ENCODE measurements at places on chromosomes 12 and 14.
A peak's percentile ranks its signal among the peaks of the same experiment; 100 is the strongest.

DNA sequence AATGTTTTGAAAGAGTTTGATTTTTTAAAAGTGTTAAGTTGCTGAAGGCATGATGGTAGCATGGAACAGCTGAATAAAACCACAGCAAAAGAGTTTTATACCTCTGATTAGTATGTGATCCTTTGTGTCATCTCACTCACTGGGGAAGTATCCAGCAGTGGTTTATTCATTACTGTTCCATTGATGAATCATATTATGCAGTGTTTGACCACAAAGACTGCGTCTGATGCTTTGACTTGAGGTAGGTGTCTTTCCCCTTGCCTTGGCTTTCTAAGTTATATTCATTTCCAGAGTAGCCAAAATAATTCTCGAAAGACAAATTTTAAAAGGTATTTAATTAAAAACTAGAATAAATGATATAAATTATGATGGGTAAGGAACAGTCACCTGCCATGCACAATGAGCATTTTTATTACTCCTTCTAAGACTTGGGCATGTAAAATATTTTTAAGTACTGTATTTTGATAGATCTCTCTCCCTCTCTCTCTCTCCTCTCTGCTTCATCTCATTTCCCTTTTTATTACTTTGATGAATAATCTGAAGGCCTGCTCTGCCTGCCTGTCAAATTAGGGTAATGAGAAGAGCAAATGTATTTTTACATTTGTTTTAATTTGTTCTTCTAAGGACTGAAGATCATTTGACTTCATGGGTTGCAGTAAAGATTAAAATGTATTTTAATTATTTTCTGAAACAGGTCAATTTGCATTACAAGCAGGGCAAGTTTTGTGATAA, 164.9 kb downstream of the NAV3 start:
- peak; percentile 15 for DNase-seq

GRCh38 chr12:58364389-58365086, 423.2 kb downstream of the ATP23 start:
- DNase-seq = no peak

DNA sequence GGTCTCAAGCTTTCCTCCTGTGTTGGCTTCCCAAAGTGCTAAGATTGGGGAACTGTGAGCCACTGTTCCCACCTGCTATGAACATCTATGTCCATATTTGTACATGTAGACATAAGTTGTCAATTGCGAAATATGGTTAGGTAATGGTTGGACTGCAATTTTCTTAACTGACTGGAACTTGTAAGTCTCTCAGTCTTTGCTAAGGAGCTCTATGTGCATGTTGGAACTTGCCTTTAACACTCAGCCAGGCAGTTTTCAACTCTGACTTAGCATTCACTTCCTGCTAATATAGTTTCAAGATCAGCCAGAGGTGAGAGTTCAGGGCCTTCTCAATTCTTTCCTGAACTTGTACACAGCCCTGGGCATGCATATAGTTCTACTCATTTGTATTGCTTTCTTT, 44.5 kb upstream of the EEA1 start:
- no peak for DNase-seq

GRCh38 chr14:65949711-65950516, 536.3 kb upstream of the CCDC196 start:
- peak; percentile 73 for DNase-seq

GRCh38 chr12:6461401-6462233, 8.9 kb downstream of the VAMP1 start:
- peak; percentile 75 for DNase-seq

DNA sequence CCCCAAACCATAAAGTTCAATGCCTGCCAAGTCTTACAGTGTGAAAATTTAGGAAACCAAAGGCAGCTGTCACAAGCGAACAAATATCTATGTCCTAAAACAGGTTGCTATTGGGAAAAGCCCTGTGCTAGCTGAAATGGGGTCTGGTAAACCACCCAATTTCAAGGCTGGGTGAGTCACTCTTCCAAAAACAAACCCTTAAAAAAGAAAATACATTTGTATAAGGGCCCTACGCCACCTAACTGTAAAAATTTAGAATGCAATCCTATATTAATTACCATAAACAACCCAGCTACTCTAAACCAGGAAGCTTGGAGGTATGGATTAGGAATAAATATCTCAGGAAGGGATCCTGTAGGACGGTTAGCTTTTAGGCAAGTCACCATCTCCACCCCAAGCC, 32.1 kb downstream of the PRMT8 start:
- no peak for DNase-seq

GRCh38 chr12:49030119-49030518, 11.5 kb upstream of the PRKAG1 start:
- no peak for DNase-seq

- no peak for DNase-seq
These were observed 66.0 kb upstream of the C12orf71 start for GRCh38 chr12:27148373-27148772.

GRCh38 chr12:66163289-66163688, 6.5 kb downstream of the TMBIM4 start:
- DNase-seq = no peak

DNA sequence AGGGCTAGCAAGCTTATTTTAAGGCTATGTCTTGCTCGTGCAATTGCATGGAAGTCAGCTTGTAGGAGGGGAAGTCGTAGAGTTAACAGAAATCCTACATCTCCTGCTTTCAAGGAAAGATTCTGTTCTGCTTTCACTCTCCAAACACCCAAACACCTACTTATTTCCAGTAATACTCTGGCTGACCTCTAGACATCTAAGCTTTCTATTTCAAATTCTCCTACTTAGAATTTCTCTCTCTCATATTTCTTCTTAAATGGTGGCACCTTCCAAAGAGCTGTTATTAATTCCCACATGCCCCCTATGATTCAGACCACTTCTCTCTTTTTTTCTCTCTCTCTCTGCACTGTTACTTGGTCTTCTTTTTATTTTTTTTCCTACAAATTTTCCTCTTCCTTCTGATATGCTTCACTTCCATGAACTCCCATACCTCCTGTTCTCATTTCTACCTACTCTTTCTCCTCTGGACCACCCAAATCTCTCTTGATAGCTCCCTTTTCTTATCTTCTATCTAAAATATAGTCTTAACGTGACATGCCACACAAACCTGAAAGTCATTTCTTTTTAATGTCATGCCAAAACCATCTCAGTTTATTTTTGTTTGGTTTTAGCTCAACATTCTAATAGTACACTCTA, 90.8 kb downstream of the RPS6KA5 start:
- DNase-seq = no peak

DNA sequence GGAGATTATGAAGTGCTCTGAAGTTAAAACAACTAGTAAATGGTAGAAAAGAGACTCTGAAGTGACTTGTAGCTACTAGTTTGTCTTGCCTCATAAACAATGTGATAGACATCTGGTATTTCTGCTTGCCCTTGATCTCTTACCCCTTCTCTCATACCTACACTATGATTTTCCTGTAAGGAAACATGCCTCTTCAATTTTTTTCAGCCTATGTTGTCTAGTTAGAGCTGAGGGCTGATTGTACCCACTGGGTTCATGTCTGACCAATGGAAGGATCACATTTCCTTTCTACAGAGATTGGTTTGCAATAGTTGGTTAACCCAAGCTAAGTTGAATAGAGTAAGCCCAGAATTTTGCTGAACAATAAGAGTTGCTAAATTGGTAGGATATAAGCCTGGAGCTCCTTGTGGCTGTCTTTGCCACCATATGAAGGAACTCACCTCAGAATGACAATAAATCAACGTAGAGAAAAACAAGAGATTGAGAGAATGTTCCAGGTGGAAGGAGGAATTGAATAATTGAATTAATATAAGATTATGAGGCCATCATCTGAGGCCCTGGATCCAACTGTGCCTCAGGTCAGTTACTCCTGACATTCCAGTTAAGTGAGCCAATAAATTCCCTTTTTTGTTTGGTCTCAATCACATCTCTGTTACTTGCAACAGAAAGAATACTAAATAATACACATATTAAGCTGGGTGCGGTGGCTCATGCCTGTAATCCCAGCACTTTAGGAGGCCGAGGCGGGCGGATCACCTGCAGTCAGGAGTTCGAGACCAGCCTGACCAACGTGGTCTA, 346.4 kb downstream of the ZFP36L1 start:
- DNase-seq = no peak

DNA sequence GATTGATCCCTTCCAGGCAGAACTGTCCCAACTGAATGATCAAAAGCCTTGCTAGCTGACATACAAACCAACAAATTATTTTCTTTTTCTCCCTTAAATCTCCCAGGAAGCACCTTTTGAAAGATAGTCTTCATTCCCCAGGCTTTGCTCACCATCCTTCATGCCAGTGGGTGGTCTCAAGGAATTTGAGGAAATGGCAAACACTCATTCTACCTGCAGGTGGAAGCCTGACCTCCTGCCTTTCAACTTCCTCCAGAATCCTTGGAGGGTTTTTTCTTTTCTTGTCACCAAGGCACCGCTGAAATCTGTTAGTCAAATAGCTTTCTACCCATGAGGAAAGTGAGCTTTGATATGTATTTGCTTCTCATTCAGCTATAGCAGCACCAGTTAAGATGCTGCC, 128.5 kb downstream of the WIF1 start:
- DNase-seq = no peak

DNA sequence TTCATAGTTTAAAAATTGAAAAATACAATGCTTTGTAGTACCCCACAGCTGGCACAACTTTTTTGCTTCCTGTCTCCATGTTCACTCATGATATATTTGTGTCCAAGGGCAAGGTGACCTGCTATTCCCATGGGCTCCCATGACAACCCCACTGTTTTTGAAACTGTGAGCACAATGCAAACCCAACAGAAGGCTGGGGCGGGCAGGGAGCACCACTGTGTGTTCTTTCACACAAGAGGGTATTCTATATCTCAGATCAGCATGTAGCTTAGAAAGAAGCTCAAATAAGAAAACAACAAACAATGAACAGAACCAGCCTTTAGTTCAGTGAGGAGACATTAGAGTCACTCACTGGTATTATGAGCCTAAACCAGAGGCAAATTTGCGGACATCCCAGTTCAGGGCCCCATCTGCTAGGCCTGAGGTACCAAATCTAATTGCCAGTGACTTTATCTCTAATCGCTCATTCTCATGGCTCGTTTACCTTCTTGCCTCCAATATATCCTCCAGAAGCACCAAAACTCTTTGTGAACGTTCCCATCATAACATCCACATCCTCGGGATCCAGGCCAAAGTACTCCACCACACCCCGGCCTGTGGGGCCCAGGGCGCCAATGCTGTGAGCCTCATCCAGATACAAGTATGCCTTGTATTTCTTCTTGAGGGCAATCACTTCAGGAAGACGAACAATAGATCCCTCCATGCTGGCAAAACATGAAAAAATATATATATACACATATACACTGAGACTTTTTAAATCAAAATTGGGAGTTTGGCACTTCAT, 56.4 kb upstream of the ISM2 start:
- no peak for DNase-seq

DNA sequence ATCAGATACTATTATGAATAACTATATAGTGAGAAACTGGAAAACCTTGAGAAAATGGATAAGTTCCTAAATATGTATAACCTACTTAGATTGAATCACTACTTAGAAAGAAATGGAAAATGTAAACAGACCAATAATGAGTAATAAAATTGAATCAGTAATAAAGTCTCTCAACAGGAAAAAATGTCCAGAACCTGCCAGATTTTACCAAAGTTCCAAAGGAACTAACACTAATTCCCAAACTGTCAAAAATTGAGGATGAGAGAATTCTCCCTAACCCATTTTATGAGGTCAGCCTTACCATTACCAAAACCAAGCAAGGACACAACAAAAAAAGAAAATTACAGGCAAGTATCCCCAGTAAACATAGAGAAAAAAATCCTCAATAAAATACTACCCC, 272.0 kb downstream of the RPAP3 start:
- no peak for DNase-seq

GRCh38 chr12:8014836-8015235, 17.7 kb upstream of the FOXJ2 start:
- no peak for DNase-seq

GRCh38 chr14:68322940-68323620, 469.8 kb downstream of the ZFP36L1 start:
- DNase-seq = no peak

DNA sequence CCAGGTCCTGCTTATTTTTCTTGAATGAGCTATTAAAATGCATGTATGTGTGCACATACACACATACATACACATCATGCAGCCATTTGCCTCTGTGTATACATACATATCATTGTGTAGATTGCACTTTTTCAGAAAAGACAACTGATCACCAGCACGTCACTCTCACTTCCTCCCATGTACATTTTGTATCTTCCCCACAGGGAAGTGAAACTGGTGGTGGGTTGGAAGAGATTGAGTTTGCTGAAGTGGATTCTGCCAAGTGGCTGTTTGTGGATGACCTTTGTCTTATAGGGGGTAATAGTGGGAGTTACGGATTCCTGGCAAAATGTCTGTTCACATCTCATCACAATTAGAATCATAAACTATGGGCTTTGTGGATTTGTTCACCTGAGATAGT, 448.6 kb downstream of the RAD51B start:
- DNase-seq = no peak

DNA sequence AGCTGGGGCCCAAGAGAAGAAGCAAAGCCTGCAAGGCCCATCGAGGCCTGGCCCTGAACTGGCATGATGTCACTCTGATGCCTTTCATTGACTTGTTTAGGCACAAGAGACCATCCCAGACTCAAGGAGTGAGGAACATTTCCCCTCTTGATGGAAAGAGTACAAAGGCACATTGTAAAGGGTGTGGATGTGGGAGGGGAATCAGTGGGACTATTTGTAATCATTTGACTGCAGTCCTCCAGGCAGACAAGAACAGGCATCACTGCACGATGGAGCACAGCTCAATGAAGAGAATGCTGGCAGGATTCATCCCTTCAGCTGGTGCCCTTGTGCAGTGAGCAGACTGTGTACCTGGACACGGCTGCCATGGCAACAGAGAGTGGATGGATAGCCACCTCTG, 87.9 kb downstream of the LGMN start:
- no peak for DNase-seq

DNA sequence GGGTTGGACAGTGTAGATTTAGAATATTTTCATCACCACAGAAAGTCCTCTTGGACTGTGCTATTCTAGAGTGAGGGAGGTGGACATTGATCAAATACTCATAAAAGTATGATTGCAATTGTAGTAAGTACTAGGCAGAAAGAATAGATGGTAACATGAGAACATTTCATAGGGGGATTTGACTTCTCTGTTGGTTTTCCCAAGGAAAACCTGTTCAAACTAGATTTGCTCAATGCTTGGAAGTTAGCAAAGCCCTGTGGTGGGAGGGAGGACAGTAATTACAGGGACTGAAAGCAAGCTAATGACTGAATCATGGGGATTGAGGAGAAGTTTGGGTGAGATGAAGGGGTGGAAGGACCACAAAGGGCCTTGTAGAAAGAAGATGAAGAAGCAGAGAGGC, 24.4 kb upstream of the EID3 start:
- DNase-seq = no peak

- DNase-seq = peak; percentile 11
These were observed 50.7 kb downstream of the A2M start for GRCh38 chr12:9064815-9065606.

- DNase-seq = no peak
These were observed 380.4 kb upstream of the DDHD1 start for GRCh38 chr14:53533384-53533970.

GRCh38 chr12:93601591-93601990, 29.1 kb downstream of the SOCS2 start:
- no peak for DNase-seq

GRCh38 chr12:44370982-44371381, 505.1 kb downstream of the NELL2 start:
- DNase-seq = no peak
